ENCODE measurements at places on chromosomes 7 and 10. TPM values are rescaled to one million over a fixed set of nuclear protein-coding genes. Genes with fewer than 3 reads are reported as not detected.
A peak's percentile ranks its signal among the peaks of the same experiment; 100 is the strongest.

DNA sequence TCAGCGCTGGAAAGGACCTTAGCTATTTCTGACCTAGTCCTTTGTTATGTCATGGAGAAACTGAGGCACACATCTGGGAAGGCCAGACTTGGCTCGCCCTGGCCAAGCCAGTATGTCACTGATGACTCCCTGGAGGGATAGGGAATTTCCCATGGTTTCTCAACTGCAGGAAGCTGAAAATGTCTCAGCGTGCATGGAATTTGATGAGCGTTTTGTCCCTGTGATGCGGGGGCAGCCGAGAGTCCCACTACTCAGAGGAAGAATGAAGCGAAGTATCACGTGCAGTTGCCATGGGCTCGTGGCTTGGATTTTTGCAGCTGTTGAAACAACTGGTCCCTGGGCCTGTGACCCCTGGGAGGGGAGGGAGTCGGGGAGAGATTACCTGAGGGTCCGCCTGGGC, 44.8 kb downstream of the CLIP2 start:
- no peak for DNase-seq
- H3K27me3 ChIP-seq, result no peaks in the 10 kb centered on the region
- H3K4me1 ChIP-seq, result no peaks in the 10 kb centered on the region

NUTM2E gene
- not detected for total RNA-seq

DNA sequence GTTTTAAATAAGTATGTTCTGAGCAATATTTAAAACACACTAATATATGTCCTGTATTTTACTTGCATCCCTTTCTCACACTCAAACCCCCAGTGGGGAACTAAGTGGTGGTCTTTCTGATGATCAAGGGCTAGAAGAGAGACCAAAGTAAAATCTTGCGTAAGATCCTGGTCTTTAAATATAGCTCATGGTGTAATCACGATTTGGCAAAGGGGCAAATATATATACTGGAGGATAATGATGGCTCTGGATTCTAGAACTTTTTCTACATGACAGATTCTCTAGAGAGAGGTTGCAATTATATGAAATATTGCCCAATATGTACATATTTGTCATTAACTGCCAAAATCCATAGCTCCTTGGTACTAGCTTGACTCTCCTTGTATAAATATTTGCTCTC, 438.3 kb downstream of the NXPH1 start:
- H3K36me3 ChIP-seq, result no peaks in the 10 kb centered on the region
- no peaks in the 10 kb centered on the region for H3K4me1 ChIP-seq
- no peak overlapping the region for H3K27ac ChIP-seq
- H3K4me3 ChIP-seq, result no peak overlapping the region

GRCh38 chr7:7720750-7721621, 2.6 kb upstream of the RPA3 start:
- H3K27ac ChIP-seq, result no peak overlapping the region
- DNase-seq, result no peak
- no peaks in the 10 kb centered on the region for H3K27me3 ChIP-seq
- no peak overlapping the region for H3K4me3 ChIP-seq

CFAP69 gene
- 4.2 TPM for total RNA-seq

DNA sequence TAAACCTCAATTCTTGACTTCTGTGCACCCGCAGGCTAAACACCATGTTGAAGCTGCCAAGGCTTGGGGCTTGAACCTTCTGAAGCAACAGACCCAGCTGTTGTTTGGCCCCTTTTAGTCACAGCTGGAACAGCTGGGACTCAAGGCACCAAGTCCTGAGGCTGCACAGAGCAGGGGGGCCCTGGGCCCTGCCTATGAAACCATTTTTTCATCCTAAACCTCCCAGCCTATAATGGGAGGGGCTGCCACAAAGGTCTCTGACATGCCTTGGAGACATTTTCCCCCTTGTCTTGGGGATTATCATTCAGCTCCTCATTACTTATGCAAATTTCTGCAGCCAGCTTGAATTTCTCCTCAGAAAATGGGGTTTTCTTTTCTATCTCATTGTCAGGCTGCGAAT, 31.8 kb downstream of the LMBR1 start:
- no peaks in the 10 kb centered on the region for H3K27me3 ChIP-seq
- no peak overlapping the region for H3K27ac ChIP-seq
- no peak overlapping the region for H3K4me3 ChIP-seq
- H3K36me3 ChIP-seq, result no peaks in the 10 kb centered on the region

GRCh38 chr7:151745706-151746105, 131.2 kb downstream of the PRKAG2 start:
- H3K36me3 ChIP-seq, result no peaks in the 10 kb centered on the region
- peaks cover 12% of the 10 kb centered on the region for H3K4me1 ChIP-seq
- H3K27me3 ChIP-seq, result no peaks in the 10 kb centered on the region
- H3K4me3 ChIP-seq, result no peak overlapping the region
- peak overlapping the region; percentile 42 for H3K27ac ChIP-seq

- DNase-seq, result peak; percentile 68
- no peaks in the 10 kb centered on the region for H3K27me3 ChIP-seq
- H3K4me1 ChIP-seq, result no peaks in the 10 kb centered on the region
- H3K36me3 ChIP-seq, result no peaks in the 10 kb centered on the region
These were observed 51.2 kb downstream of the PDK4 start for GRCh38 chr7:95545007-95545615.

DNA sequence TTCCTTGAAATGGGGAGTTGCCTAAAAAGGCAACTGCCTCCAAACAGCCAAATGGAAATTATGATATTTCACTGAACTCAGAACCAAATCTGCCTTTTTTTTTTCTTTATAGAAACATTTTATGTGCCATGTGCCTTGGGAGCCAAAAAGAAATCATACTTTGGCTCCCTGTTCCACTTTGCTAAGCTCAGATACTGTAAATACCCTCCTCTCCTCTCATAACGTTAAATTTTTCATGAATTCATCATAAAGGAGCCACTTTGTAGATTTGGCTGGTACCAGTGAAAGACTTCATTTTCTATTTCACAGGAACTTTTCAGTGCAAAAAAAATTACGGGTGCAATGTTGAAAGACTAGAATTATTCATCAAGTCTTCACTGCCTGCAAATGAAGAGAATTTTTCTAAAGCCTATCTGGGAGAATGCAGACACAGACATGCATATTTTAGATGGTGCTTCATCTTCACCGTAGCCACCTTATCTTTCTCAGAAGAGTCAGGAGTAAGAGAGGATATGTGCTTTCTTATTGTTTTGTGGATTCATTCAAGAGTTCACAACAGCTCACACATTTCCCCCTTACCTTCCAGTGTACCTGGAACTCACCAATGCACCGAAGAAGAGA, 742.3 kb upstream of the GALNT17 start:
- no peaks in the 10 kb centered on the region for H3K36me3 ChIP-seq
- DNase-seq, result no peak
- H3K27ac ChIP-seq, result no peak overlapping the region
- H3K27me3 ChIP-seq, result no peaks in the 10 kb centered on the region

MYOZ1 gene
- total RNA-seq, result not detected

FAM237B gene
- not detected for total RNA-seq

GRCh38 chr10:114975091-114975490, 37.1 kb downstream of the TRUB1 start:
- no peak overlapping the region for H3K4me3 ChIP-seq
- no peaks in the 10 kb centered on the region for H3K27me3 ChIP-seq
- no peaks in the 10 kb centered on the region for H3K36me3 ChIP-seq
- no peak for DNase-seq
- no peak overlapping the region for H3K27ac ChIP-seq

GRCh38 chr10:55051515-55051914, 250.5 kb upstream of the PCDH15 start:
- no peaks in the 10 kb centered on the region for H3K4me1 ChIP-seq
- no peaks in the 10 kb centered on the region for H3K27me3 ChIP-seq
- no peak overlapping the region for H3K4me3 ChIP-seq
- H3K27ac ChIP-seq, result no peak overlapping the region
- DNase-seq, result no peak

SMNDC1 gene
- total RNA-seq, result 24.8 TPM

ANKRD61 gene
- not detected for total RNA-seq

GRCh38 chr10:124992462-124993344, 50.8 kb downstream of the ZRANB1 start:
- H3K27ac ChIP-seq, result no peak overlapping the region
- peaks cover 2% of the 10 kb centered on the region for H3K36me3 ChIP-seq
- no peaks in the 10 kb centered on the region for H3K27me3 ChIP-seq
- H3K4me3 ChIP-seq, result no peak overlapping the region

DNA sequence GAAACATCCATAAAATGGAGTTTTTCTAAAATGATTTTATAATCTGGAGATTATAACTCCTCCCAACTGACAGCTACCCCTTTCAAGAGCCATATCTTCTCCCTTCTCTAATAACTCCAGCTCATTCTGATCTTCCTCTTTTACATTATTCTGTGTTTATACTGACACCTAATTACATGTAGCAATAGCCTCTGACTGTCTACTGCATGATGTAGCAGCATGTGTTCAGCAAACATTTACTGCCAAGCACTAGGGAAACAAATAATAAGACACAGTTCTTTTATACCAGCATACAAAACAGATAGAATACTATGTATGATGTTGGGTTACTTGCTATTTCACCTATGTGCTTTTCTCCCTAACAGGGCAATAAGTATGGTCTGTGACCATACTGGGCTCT, 20.7 kb downstream of the RBM28 start:
- DNase-seq, result no peak
- H3K27ac ChIP-seq, result no peak overlapping the region
- H3K27me3 ChIP-seq, result no peaks in the 10 kb centered on the region
- H3K4me3 ChIP-seq, result no peak overlapping the region
- peaks cover 17% of the 10 kb centered on the region for H3K36me3 ChIP-seq
- no peaks in the 10 kb centered on the region for H3K4me1 ChIP-seq

GRCh38 chr10:132869621-132870020, 72.7 kb downstream of the CFAP46 start:
- DNase-seq, result no peak
- no peaks in the 10 kb centered on the region for H3K36me3 ChIP-seq
- H3K27ac ChIP-seq, result no peak overlapping the region
- H3K27me3 ChIP-seq, result no peaks in the 10 kb centered on the region
- H3K4me3 ChIP-seq, result no peak overlapping the region
- no peaks in the 10 kb centered on the region for H3K4me1 ChIP-seq

CPEB3 gene
- total RNA-seq, result 7.9 TPM

DNA sequence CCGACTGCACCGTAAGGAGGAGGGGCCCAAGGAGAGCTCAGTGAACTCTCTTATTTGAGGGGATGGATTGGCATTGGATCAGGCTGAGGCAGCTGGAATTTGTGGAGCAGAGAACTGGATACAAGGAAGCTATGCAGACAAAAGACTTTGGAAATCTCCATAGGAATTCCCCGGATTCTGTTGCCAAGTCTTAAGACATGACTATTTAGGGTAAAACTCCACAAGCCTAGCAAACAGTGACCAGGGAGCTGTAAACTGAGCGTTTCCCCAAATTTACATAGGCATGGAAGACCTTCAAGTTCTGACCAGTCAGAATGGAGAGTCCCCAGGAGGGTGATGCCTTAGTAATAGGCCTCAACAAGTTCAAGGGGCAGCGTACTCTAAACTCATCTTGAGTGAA, 82.5 kb upstream of the PCBD1 start:
- H3K36me3 ChIP-seq, result no peaks in the 10 kb centered on the region
- H3K27me3 ChIP-seq, result no peaks in the 10 kb centered on the region
- no peak overlapping the region for H3K27ac ChIP-seq
- H3K4me1 ChIP-seq, result no peaks in the 10 kb centered on the region
- no peak for DNase-seq
- no peak overlapping the region for H3K4me3 ChIP-seq

DNA sequence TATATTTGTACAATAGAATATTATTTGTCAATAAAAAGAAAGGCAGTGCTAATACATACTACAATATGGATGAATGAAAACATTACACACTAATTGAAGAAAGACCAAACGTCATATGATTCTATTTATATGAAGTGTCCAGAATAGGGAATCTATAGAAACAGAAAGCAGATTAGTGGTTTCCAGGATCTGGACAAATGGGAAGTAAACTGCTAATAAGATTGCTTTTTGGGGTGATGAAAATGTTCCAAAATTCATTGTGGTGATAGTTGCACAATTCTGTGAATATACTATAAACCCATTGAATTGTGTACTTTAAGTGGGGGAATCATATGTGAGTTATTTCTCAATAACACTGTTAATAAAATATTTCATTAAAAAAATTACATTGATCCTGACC, 78.2 kb upstream of the IFRD1 start:
- H3K27ac ChIP-seq, result no peak overlapping the region
- DNase-seq, result no peak
- no peak overlapping the region for H3K4me3 ChIP-seq
- no peaks in the 10 kb centered on the region for H3K4me1 ChIP-seq

GRCh38 chr10:110094786-110095185, 87.0 kb downstream of the ADD3 start:
- H3K4me3 ChIP-seq, result no peak overlapping the region
- no peak overlapping the region for H3K27ac ChIP-seq
- no peaks in the 10 kb centered on the region for H3K36me3 ChIP-seq
- no peaks in the 10 kb centered on the region for H3K4me1 ChIP-seq

- no peaks in the 10 kb centered on the region for H3K4me1 ChIP-seq
- peak; percentile 94 for DNase-seq
- peak overlapping the region; percentile 87 for H3K27ac ChIP-seq
- no peaks in the 10 kb centered on the region for H3K27me3 ChIP-seq
- no peaks in the 10 kb centered on the region for H3K36me3 ChIP-seq
- peak overlapping the region; percentile 77 for H3K4me3 ChIP-seq
These were observed 3.2 kb downstream of the CDK6 start for GRCh38 chr7:92833024-92833765.

CALHM3 gene
- total RNA-seq, result not detected

GRCh38 chr10:115092258-115092554, 959 bp upstream of the ATRNL1 start:
- H3K36me3 ChIP-seq, result no peaks in the 10 kb centered on the region
- H3K4me3 ChIP-seq, result peak overlapping the region; percentile 48
- peaks cover 26% of the 10 kb centered on the region for H3K27me3 ChIP-seq

DNA sequence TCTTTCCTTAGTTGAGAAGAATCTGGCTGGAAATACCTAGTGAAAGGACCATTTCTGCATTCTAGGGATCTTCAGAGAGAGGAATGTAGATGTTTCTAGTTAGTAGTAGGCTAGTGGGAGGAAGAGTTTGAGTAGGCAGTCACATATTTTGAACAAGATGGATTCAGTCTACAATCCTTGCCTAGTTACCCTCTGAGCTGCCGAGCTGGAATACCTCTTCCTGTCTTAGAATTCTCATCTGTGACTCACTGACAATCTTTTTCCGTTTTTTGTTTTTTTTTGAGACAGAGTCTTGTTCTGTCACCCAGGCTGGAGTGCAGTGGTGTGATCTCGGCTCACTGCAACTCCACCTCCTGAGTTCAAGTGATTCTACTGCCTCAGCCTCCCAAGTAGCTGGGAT, 30.7 kb upstream of the PLPP4 start:
- no peak overlapping the region for H3K4me3 ChIP-seq
- DNase-seq, result no peak
- no peaks in the 10 kb centered on the region for H3K27me3 ChIP-seq
- H3K4me1 ChIP-seq, result no peaks in the 10 kb centered on the region
- no peak overlapping the region for H3K27ac ChIP-seq

GRCh38 chr7:79555571-79555970, 102.1 kb upstream of the MAGI2 start:
- no peak overlapping the region for H3K4me3 ChIP-seq
- H3K27me3 ChIP-seq, result no peaks in the 10 kb centered on the region
